ENCODE measurements at places on chromosomes 1 and 21. TPM values are rescaled to one million over a fixed set of nuclear protein-coding genes. Genes with fewer than 3 reads are reported as not detected.

Gene SPRR3
- not detected for polyA plus RNA-seq

DNA sequence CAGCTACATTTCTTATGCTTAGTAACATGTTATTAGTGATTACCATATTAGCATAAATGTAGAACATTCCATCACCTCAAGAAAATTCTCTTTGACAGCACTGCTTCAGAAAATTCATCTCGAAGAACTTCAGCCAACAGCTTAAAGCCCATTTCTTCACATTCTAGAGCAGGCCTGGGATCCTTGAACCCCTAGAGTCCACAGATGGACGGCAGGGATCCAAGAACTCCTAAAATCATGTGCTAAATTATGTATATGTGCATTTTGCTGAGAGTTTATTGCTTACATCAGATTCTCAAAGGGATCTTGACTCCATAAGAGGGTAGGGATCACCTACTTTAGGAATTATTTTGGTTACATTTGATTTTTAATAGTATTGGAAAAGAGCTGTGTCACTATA lies 76.2 kb upstream of the TEKT2 start:
- DNase-seq, result no peak

DNA sequence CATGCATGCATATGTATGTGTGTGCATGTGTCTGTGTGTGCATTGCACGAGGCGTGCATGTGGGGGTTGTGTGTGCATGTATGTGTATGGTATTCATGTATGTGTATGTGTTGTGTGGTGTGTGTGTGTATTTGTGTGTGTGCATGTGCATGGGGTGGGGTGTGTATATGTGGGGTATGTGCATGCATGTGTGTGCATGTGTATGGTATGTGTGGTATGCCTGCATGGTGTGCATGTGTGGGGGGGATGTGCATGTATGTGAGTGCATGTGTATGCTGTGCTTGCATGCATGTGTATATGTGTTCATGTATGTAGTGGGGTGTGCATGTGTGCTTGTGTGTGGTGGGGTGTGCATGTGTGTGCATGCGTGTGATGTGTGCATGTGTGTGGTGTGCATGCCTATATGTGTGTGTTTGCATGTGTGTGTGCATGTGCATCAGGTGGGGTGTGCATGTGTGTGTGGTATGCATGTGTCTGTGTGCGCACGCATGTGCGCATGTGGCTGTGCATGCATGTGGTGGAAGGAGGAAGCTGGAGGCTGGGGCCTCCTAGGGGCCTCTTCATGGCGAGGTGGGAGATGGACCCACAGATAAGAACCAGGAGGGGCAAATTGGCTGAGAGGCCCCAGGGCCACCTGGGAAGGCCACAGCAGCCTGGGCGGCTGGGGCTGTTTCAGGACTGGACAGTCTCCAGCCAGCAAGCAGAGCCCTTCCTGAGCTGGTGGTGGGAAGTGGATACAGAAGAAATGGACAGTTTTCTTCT lies 35.9 kb upstream of the ARF1 start:
- DNase-seq, result no peak

Gene IQGAP3
- polyA plus RNA-seq, result 9.7 TPM

DNA sequence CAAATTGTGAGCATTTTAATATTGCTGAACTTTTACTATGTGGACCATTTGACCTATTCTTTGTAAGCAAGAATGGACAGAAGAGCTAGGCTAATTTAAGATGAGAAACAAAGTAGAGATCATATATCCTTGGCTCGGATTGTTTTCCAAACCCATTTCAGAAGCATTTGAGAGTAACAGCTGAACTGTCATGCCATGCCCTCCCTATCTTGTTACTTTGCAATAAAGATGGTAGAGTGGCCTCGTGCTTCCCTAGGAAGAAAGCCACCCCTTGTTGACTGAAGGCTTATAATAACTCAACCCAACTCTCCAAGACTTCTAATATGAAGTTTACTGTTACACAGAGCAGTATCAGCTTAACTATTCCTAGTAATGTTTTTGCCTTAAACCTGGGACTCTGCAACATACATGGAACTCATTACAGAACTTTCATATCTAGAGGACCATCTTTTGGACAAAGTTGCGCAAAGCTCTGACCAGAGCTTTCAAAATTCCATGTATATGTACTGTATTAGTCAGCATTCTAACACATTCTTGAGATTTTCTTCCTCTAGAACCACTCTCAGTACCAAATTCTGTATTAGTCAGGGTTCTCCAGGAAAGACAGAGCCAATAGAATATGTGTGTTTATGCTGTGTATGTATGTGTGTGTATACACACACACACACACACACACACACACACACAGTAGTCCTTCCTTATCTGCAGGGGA lies 68.7 kb downstream of the ADAMTS1 start:
- DNase-seq, result no peak

GRCh38 chr1:10943991-10944730 lies 68.3 kb upstream of the TARDBP start:
- no peak for DNase-seq

DNA sequence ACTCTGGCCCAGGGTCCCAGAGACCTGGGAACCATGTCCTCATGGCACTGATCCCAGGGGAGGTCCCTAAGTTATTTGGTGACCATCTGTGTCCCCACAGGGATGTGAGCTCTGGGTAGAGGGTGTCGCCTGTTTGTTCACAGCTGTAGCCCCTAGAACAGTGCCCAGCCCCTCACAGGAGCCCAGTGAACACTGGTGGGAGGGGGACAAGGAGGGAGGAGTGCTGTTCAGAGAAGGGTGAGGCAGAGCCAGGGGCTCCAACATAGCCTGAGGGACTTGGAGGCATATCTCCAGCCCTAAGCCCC lies 450.4 kb downstream of the MATN1 start:
- no peak for DNase-seq

Gene UQCRHL
- 1.1 TPM for polyA plus RNA-seq

DNA sequence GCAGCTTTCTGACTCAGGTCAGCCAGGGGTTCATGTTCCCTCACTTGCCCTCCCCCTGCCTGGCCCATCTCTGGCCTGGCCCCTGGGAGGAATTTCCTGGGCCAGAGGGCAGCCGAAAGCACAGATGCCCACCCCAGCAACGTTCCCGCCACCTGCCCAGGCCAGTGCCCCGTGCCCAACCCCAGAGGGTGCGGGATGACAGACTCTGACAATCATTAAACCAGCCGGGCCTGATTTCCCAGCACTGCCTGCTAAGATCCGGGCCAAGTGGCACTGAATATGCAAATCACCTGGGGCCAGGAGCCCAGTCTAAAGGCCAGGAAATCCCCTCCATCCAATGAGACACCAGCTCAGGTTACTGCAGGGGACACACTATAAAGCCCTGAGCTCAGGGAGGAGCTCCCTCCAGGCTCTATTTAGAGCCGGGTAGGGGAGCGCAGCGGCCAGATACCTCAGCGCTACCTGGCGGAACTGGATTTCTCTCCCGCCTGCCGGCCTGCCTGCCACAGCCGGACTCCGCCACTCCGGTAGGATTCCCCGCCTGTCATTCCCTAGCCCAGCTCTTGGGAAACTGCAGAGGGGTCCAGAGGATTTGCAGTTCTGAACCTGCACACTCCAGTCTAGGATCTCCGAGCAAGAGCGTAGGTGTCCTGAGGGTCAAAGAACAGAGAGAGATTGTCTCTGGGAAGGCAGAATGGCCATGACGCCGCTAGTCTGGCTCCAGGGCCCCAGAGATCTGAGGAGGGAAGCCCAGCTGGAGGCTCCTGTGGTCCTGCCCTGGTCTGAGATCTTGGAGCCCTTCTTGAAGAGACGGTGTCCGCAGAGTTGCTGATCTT lies at the start of gene ELF3:
ELF3 (plus strand) TSS at position 408 of the 836 bp plus-strand sequence. CDS start 550 bp downstream, outside the sequence.
- DNase-seq, result peak; percentile 83

Gene MMP23B
- 13.4 TPM for polyA plus RNA-seq

DNA sequence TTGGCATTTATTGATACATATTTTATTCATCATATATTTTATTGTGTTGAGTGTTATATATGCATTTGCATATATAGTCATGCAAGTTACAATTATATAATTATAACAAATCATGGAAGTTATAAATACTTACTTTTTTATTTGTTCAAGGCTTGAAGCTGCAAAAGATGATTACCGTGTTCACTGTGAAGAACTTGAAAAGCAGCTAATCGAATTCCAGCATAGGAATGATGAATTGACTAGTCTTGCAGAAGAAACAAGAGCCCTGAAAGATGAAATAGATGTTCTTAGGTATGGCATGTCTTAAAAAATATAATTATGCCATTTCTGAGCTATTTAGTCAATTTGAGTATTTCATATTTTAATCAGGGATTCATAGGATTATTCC lies 32.1 kb downstream of the HOOK1 start:
- no peak for DNase-seq

- no peak for DNase-seq
Observed at GRCh38 chr21:32611471-32611997, 643 bp downstream of the CFAP298 start.

- DNase-seq, result no peak
Observed at GRCh38 chr1:243438815-243439214, 183.0 kb downstream of the SDCCAG8 start.

- no peak for DNase-seq
Observed at GRCh38 chr1:243457363-243457982, 201.6 kb downstream of the SDCCAG8 start.

DNA sequence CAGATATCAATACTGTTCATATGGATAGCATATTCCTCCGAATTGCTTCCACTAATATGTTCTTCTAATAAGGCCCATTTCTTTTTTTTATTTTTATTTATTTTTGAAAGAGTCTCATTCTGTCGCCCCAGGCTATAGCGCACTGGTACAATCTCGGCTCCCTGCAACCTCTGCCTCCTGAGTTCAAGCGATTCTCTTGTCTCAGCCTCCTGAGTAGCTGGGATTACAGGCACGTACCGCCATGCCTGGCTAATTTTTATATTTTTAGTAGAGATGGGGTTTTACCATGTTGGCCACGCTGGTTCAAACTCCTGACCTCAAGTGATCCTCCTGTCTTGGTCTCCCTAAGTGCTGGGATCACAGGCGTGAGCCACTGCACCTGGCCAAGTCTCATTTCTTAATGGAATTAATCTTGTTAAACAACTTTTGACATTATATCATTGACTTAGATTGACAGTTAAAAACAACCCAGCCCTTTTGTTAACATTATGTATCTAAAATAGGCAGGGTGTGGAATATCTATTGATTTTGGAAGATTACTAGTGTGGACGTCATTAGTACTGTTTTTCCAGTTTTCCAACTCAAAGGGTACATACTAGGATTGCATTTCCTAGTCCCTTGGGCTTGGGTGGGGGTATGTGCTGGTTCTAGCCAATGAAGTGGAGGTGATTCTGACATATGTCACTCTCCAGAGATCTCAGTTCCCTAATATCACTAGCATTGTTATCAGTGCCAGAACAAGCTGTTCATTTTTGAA lies 281.4 kb downstream of the GRIK1 start:
- DNase-seq, result no peak

Gene SELENOF
- 343 TPM for polyA plus RNA-seq

- DNase-seq, result no peak
Observed at GRCh38 chr1:217431395-217431794, 199.5 kb downstream of the GPATCH2 start.

- no peak for DNase-seq
Observed at GRCh38 chr21:42734323-42734971, 81.0 kb downstream of the PDE9A start.

DNA sequence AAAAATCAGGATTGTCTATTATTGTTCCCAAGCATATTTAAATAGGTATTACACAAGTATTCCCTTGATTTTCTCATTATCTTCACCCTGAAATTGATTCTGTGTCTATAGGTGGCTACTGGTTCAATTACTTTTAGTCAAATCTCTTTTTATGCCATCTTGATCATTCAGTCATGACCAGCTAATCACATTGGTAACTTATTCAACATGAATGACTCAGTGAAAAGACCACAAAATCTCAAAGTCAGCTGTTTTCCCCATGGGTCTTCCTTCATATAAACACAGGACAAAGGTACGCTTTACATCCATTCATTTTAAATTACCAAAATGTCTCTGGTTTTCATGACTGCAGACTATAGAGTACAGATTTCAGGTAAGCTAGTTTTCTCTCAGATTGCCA lies 23.7 kb upstream of the NRIP1 start:
- no peak for DNase-seq

Gene AMY1A
- not detected for polyA plus RNA-seq

GRCh38 chr1:174976436-174977108 lies 23.2 kb upstream of the CACYBP start:
- no peak for DNase-seq

DNA sequence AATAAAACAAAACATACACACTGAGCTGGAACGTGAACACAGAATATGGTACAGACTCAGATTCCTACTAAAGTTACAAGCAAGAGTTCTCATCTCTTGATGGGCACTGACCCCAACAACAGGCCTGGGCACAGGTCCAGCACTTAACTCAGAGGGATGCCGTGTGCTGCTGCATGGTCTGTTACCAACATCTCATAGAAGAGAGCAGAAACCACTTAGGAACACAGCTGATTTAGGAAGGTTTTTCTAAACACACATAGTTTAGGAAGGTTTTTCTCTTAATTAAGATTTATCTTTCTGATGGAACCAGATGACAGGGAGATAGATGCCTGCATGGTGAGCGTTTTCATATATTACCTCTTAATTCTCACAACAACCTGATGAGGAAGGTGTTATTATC lies 1.5 kb downstream of the GCLM start:
- DNase-seq, result no peak

Gene PIAS3
- polyA plus RNA-seq, result 41.5 TPM

- peak; percentile 17 for DNase-seq
Observed at GRCh38 chr1:244450597-244451538, 841 bp downstream of the ADSS2 start.

DNA sequence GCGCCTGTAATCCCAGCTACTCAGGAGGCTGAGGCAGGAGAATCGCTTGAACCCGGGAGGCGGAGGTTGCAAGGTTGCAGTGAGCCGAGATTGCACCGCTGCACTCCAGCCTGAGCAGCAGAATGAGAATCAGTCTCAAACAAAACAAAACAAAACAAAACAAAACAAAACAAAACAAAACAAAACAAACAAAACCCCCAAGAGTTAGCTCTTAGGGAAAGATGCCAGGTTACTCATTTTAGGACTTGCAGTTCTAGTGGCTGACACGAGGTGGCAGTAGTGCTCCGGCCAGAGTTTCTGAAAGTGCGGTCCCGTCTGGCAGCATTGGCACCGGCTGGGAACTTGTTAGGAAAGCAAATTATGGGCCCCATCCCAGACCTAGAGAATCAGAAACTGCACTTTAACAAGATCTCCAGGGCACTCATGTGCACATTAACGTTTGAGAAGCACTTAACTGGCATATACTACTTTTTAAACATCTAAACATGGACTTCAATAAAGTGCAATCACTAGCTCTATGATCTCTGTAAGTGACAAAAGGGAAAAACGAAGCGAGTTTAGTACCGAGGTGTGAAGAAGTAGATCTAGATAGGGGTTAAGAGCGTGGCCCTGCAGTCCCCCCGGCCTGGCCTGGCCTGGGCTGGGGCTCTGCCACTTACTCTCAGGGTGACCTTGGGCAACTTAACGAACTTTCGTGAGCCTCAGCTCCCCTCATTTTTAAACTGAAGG lies 41.9 kb upstream of the TNFRSF1B start:
- DNase-seq, result peak; percentile 43

Gene LRRC38
- polyA plus RNA-seq, result not detected

DNA sequence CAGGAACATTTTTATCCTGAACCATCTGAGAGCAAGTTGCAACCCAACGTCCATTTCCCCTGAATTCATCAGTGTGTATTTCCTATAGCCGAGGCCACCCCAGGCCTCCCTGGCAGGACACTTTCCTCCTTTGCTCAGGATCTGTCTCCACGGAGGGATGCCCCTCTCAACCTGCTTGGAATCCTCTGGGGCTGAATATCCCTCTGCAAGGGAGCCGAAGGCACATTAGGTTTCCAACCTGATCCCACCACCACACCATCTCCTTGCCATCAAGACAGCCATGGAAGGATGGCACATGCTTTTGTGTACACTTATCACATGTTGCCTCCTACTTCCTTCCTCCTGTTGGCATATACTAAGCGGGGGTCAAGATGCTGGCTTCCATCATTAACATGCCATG lies 74.8 kb upstream of the EDN2 start:
- DNase-seq, result no peak

Data from right renal cortex interstitium (tissue), 3 donors.